Right lobe of liver (tissue), 6 donors: ENCODE measurements at places on chromosomes 12 and 14.
A peak's percentile ranks its signal among the peaks of the same experiment; 100 is the strongest.

DNA sequence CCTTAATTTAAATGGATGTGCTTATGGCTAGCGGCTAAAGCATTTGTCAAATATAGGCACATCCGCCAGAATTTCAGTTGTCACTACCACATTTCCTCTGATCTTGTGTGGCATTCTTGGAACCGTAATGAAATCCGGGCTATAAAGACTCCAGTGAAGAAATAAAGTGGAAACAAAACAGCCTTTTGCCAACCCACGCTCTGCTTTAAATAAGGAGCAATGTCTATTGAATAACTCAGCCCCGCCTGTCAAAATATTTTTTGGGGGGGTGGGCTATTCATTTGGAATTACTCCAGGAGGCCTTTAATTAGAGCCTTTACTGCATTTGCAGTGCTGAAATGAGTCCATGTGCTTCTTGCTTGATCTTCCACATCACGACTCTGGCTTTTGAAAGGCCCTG, 179.6 kb upstream of the RPH3A start:
- no peak for DNase-seq

DNA sequence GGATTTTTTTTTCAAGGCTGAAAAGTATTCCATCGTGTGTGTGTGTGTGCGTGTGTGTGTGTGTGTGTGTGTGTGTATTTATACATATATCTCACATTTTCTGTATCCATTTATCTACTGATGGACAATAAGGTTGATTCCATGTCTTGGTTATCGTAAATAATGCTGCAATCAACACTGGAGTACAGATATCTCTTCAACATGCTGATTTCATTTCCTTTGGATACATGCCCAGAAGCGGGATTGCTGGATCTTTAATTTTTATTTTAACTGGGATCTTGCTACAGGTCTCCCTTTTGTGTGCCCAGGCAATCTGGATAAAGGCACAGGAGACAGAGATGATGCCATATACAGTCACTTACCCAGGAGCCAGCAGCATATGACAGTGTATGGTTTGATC, 338.1 kb downstream of the SOX5 start:
- no peak for DNase-seq

GRCh38 chr14:102867826-102868580, 54.5 kb upstream of the AMN start:
- DNase-seq = no peak

DNA sequence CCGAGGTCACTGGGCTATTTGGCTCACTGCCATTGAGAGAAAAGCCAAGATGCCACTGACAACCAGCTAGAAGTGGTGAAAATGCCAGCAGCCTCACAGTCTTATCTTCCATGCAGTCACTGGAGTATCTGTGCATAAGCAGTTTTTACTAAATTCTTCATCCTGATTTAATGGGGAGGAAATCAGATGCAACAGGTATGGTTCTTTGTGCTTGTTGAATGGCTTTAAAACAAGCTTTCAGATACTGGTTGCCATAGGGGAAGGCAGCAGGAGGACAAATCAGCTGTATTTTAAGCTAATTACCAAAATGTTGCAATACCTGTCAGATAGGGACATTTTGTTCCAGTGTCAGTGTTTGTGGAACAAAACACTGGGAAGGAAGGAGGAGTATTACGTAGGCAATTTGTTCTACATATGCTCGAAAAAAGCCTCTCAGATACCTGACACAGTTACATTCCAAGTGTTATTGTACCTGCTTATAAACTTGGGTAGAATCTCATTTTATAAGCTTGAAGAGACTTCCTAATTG, 54.1 kb upstream of the ARHGAP5 start:
- DNase-seq = no peak

- DNase-seq = no peak
Observed at GRCh38 chr14:73022051-73022450, 4.9 kb downstream of the ZFYVE1 start.

DNA sequence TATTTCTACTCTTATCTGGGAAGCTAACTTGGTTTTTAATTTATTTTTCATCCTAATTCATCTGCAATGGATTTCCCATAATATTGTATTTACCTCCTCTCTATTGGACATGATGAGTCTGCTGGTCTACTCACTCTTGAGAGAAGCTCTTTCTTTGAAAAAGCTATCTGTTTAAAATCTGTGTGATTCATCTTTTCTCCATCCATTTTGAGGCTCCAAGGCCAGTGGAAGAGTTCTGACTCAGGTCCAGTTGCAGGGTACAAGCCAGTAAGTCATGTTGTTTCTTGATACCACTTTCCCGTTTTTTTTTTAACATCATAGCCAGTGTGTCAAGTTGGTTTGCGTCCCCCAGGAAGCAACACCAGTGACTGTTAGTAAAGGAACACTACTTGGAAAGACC, 160.3 kb upstream of the BMP4 start:
- no peak for DNase-seq

DNA sequence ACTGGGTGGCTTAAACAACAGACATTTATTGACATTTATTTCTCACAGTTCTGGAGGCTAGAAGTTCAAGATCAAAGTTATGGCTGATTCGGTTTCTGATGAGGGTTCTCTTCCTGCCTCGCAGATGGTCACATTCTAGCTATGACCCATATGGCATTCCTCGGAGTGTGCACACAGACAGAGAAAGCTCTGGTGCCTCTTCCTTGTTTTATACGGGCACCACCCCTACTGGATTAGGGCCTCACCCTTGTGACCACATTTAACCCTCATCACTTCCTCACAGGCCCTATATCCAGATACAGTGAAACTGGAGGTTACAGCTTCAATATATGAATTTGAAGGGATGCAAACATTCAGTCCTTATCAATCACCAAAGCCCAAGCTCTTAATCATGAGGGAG, 77.0 kb upstream of the OVCH1 start:
- no peak for DNase-seq

DNA sequence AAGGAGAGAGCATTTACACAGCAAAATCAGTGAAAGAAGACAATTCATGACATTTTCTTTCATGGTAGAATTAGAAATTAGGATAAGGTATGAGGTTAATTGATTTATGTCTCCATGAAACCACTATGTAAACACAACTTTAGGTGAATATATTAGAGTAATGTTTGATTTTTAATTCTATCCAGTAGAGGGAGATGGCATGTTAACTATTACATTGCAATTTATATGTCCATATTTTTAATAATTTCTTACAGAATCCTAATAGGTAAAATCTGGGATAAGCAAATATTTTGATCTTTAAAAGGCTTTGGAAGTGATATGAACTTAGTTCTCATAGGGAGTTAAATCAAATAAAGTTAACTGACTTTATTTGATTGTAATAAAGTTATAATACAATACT, 373.4 kb upstream of the PDE3A start:
- no peak for DNase-seq

DNA sequence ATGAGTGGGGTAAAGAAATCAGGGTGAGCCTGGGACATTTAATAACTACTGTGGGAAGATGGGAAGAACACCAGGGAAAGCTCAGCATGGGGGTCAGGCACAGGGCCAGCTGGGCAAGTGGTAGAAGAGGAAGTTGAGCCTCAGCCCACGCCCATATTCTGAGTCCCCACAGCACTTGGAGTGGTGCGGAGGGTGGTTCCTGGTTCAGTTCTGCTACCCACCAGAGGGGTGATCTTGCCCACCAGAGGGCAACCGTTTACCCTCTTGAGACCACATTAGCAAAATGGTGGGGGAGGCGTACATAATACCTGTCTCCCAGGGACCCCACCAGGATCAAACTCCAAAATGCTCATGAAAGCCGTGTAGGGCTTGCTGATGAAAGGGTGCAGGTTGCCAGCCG, 16.8 kb upstream of the ANKRD33 start:
- peak; percentile 55 for DNase-seq

- DNase-seq = no peak
Observed at GRCh38 chr14:104250175-104250574, 111.8 kb downstream of the KIF26A start.

- no peak for DNase-seq
Observed at GRCh38 chr12:133058203-133059113, 21.1 kb downstream of the ZNF84 start.

- DNase-seq = no peak
Observed at GRCh38 chr14:68094752-68095151, 275.2 kb downstream of the RAD51B start.
